ENCODE measurements at places on chromosomes 12 and 14.

GRCh38 chr14:96198430-96199130 is 6.1 kb upstream of the BDKRB2 start:
- DNase-seq, result no peak

- no peak for DNase-seq
These were observed 767.3 kb upstream of the TBX3 start for GRCh38 chr12:115451151-115451779.

DNA sequence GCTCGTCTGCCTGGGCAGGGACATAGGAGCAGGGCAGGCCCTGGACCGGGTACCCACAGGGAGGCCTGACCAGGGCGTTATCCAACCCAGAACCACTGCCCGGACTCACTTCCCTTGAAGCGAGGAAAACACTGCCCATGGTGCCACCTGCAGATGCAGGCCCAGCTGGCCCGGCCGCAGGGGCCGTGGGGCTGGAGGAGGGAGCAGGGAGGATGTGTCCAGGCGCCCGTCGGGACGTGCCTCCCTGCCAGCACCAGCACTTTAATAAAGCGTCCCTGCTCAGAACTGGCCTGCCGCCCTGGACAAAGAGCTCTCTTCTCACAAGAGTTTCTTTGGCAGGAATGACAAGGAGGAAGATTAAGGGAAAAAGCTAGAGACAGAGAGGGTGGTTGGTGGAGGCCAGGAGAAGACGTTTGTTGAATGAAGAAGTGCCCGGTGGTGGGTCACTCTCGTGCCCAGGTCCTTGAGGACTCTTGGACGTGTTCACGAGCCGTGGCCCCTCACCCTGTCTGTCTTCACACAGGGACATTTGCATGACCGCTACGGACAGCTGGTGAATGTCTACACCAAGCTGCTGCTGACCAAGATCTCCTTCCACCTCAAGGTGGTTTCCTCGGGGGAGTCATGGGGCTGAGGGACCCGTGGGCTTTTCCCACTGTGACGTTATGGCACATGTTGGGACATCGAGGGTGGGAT is 14.2 kb downstream of the HIP1R start:
- DNase-seq, result no peak

DNA sequence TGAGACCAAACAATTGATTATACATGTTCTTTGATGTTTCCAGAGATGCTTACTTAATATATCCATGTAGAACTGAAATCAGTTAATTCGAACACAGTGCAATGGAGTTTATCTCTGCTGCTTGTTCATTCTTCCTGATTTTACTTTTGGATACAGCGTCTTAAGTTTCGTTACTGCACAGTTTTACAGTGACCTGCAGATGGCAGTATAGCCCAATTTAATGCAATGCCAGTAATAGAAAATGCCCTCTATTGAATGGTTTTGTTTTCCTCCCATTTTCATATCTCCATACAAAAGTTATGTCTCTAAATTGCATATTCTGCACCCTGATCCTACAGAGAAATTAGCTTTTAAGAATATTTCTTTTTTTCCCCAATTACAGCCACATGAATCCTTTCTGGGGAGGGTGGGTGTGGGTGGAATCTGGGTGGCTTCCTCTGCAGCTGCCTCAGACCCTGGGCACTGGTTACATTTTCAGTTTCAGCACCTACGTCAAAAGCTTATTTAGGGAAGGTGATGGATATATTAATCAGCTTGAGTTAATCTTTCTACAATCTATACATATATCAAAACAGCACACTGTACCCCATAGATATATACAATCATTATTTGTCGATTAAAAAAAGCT is 101.1 kb upstream of the DCD start:
- no peak for DNase-seq

DNA sequence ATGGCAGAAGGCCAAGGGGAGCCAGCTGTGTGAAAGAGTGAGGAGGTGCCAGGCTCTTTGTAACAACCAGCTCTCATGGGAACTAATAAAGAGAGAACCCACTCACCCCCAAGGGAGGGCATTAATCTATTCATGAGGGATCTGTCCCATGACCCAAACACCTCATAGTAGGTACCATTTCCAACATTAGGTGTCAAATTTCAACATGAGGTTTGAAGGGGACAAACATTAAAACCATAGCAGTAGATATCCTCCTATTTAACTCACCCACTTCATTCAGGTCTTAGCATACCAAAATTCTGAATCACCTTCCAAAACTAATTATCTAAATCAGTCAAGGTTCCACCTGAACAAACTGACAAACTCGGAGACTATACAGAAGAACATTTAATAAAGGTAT is 75.3 kb downstream of the PPFIA2 start:
- no peak for DNase-seq

- no peak for DNase-seq
These were observed 10.1 kb downstream of the PCNX4 start for GRCh38 chr14:60101786-60102185.

DNA sequence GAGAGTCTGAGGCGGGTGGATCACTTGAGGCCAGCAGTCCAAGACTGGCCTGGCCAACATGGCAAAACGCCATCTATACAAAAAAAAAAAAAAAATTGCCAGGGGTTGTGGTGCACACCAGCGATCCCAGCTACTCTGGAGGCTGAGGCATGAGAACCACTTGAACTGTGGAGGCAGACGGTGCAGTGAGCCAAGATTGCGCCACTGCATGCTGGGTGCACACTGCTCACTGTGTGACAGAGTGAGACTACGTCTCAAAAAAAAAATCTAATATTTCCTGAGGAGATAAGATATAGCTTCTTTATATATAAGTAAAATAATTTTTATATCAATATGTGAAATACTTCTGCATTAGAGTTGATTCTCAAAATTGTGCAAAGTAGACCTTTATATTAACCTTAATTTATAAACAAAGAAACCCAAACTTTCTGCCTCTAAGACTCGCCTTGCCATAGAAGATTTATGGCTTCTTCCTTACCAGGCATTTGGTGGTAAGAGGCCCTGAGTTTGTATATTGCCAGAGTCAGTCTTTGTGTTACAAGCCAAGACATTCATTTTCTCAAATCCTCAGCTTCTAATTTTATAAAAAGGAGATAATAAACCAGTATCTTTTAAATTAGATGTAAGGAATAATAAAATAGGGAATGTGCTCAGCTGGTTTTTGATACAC is 1226.7 kb downstream of the FLRT2 start:
- DNase-seq, result no peak

DNA sequence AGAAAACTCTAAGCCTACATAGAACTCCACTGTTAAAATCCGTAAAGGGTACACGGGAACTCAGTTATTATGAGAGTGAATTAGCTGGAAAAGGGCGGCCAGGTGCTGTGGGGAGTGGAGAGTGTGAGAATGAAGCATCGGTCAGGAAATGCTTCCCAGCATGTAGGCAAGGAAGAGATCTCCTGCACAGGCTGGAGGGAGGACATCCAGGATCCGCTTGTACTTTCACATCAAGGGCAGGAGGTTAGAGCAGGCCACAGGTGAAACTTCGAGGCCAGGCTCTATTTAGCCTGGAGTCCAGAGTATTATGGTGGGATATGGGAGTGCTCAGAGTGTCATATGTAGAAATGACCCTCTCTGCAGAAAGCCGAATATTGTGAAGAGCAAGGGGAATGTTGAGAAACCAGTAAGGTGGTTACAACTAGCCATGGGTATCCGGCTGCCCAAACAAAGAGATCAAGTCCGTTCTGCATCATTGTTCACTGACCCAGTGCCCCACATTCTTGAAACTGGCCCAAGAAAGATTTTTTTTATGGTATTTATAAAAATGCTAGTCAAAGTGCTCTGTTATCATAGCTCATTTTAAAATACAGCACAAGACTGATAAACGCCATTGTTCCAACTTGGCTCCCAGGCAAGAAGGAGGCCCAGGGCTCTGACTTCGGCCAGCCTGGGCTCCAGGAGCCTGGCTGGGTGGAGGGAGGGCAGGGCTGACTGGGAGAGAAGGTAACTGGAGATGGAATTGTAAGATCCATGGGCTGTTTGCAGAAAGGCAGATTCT is 79.4 kb upstream of the HIF1A start:
- DNase-seq, result no peak

DNA sequence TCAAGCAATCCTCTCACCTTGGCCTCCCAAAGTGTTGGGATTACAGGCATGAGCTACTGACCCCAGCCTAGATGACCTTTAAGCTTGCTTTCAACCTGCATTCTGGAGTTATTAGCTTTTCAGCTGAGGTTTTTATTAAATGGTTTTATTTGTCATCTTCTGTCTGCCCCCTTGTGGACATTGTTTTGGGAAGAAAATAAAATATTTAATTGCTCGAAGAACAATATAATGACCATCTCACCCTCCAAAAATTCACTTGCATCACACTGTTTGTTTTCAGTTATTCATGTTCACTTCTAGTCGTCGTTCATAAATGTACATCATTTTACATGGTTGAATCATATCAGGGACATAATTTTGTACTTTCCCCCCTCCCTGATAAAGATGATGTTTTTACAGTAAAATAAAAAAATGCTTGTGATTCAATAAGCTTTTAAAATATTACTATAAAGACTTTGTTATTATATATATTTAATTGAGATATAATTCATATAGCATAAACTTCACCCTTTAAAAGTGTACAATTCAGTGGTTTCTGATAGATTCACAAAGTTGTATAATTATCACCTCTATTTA is 10.1 kb upstream of the SPATS2 start:
- no peak for DNase-seq

- no peak for DNase-seq
These were observed 154.1 kb upstream of the ARID2 start for GRCh38 chr12:45575417-45575816.

DNA sequence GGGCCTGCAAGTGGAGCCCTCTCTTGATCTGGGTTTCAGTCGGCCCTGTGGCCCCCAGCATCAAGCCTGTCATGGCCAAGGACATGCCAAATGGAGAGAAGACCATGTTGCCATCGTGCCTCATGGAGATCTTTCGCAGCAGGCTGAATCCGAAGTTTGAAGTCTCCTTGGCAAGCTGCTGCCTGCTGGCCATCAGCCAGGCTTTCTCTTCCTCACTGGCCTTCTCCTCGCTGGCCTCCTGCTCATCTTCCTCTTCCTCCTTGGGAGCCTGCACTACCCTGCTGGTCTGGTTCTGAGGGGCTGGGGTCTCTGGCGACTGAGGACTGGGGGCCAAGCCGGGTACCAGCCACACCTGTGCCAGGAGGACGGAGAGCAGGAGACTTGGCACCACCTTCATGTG is 2.9 kb downstream of the SERPINA10 start:
- DNase-seq, result no peak

DNA sequence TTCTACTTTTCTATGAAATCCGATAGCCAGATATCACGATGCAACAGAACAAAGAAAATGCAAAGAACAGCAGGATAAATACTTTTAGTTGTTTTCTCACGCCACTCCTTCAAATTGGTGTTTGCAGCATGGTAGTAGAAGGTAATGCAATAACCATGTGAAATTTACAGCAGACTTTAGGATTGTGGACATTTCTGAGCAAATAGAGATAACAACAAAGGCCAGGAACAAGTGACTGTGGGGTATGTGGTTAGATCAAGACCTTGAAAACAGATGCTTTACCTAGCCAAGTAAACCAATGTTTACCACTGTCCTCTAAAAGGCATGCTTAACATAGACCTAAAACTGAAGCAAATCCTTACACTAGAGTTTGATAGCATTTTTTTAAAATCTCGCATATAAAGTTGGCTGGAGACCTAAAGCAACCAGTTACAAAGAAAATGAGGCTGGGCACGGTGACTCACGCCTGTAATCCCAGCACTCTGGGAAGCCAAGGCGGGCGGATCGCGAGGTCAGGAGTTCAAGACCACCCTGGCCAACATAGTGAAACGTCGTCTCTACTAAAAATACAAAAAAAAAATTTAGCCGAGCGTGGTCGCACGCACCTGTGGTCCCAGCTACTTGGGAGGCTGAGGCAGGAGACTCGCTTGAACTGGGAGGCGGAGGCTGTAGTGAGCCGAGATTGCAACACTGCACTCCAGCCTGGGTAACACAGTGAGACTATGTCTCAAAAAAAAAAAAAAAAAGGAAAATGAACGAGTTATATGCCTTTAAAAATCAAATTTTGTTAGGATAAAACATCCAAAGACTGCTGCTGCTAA is 123.2 kb upstream of the FOXN3 start:
- DNase-seq, result no peak

- DNase-seq, result no peak
These were observed 221.4 kb downstream of the RPS29 start for GRCh38 chr14:49364752-49365117.

GRCh38 chr12:23803540-23803939 is 145.9 kb downstream of the SOX5 start:
- DNase-seq, result no peak

- no peak for DNase-seq
These were observed 502 bp downstream of the MPHOSPH9 start for GRCh38 chr12:123232472-123232806.

- DNase-seq, result no peak
These were observed 32.3 kb downstream of the LGMN start for GRCh38 chr14:92716131-92716530.

DNA sequence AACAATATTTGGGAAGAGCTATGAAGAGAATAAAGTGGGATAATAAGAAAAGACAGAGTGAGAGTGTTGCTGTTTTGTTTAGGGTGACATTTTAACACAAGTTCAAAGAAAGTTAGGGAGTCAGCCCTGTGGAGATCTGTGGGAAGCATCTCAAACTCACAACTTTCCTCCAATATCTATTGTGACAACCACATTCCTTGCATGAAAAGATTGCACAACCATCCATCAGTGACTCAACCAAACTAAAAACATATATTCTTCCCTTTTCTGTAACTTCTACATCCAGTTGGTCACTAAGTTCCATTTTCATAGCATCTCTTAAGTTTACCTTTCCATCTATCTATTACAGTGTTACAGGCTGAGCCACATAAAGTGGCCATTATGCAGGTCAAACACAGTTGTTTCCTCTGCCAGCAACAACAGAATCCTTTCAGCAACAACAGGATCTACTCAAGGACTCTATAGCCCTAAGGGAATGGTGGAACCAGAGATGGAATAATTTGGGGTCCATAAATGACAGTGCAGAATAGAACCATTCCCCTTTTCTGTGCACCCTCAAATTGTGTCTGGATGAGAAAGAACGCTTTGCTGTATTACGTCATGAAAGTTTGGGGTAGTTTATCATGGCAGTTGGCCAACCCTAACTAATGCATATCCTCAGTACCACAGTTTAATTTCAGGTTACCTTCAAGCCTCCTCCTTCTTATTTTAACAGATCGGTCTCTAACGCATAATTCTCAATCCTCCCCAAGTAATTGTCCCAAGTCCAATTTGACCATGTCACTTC is 118.8 kb downstream of the ST8SIA1 start:
- no peak for DNase-seq

DNA sequence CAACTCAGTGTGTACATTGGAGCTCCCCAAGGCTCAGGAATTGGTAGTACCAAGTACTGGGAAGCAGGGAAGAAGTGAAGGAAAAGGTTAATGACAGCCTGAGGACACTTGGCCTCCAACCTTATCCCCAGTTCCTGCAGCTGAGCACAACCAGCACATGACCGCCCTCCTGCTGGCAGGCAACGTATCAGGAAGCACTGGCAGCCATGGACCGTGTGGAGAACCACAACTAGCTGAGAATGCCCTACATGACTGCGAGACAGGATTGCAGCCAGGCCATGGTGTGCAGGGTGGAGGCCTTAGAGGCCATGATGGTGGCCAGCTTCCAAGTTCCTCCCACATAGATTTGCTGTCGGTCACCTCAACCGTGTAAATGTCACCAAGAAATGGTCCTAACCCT is 26.8 kb downstream of the PYGL start:
- no peak for DNase-seq
